Activated T-cell treated with anti-CD3 and anti-CD28 coated beads, Interleukin-2, amount 50 U/mL, for 72 hours (primary cell): ENCODE measurements at places on chromosomes 2 and 18. TPM values are rescaled to one million over a fixed set of nuclear protein-coding genes. Genes with fewer than 3 reads are reported as not detected.

DNA sequence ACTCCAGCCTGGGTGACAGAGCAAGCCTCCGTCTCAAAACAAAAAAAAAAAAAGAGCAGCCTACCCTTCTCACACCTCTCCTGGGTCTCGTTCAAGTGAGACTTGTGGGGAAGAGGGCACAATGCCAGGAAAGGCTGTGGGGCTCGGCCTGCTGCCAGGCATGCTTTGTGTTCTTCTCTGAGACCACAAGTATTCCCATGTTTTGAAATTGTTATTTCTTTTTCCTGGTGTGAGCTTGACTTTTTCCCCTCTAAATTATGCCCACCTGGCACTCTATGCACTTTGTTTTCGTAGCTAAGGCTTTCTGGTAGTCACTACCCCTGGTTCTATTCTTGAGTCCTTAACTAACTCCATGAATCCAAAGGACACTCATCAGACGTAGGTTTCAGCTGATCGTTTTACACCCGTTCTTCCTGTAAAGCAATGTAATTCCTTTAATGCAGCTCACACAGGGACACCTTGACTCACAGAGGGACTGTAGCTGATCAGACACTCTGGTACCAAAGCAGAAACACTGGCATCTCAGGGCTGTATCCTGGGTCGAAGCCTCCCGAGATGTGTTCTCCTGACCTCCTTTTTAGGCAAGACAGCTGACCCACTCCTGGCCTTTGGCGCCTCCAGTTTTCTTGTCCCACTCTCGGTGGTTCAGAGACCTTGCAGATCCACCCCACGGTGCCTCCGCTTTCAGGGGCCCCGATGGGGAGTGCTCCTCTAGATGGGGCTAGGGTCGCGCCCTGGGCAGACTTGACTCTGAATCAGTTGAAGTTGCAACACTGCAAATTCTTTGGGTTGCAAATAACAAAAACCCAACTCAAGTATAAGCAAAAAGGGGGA, 193.3 kb upstream of the AGAP1 start:
- H3K27ac ChIP-seq = no peak overlapping the region
- H3K4me1 ChIP-seq = no peaks in the 10 kb centered on the region
- peaks cover 12% of the 10 kb centered on the region for H3K27me3 ChIP-seq

DNA sequence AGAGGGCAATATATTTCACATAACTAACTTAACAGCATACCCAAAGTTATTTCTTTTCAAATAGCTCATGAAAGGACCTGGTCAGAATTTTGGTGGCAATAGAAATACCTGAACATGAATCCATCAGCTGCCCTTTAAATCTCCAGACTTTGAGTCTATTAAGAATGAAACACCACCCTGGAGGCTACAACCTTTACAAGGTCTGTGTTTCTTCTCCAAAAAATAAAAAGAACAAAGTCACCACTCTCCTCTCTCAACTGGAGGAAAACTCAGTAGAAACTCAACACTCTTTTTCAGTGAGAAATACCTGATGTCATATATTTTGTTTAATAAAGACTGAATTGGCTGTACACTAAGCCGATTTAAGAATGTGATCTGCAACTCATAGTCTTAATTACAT, 204.3 kb downstream of the AGPS start:
- H3K27me3 ChIP-seq = no peaks in the 10 kb centered on the region
- no peaks in the 10 kb centered on the region for H3K36me3 ChIP-seq
- no peaks in the 10 kb centered on the region for H3K4me1 ChIP-seq

- peaks cover 16% of the 10 kb centered on the region for H3K4me1 ChIP-seq
- no peak overlapping the region for H3K4me3 ChIP-seq
- peaks cover 32% of the 10 kb centered on the region for H3K27me3 ChIP-seq
- no peaks in the 10 kb centered on the region for H3K36me3 ChIP-seq
- H3K27ac ChIP-seq = no peak overlapping the region
- peak; percentile 3 for DNase-seq
Measured at GRCh38 chr2:46886268-46887027, 29.2 kb downstream of the MCFD2 start.

DNA sequence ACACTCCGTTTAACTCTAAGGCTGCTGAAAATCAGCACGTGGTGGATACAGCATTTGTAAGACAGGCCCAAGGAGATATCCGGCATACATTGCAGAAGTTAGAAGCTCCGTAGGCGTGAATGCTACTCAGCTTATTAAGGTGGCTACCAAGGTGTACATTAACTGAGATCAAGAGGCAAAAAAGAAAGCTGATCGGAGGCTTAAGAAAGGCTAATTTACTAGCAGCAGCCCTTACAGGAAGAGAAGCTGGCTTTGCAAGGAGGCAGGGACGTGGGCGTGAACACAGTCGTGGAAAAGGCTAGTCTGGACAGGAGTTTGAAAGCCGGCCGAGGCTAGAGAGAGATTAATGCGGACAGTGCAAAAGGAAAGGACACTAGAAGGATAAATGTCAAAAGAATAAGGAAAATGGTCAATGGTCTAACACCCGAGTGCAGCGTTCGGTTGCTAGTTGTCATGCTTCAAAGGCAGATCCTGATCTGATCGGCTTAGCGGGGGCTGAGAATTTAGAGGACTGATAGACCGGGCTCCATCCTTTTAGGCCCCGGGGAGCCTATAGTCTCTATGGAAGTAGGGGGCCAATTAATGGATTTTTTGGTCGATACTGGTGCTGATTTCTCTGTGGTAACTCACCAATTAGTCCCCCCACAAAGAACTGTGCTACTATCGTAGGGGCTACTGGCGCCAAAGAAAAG, 45.6 kb upstream of the SELENOI start:
- H3K4me1 ChIP-seq = no peaks in the 10 kb centered on the region
- H3K27ac ChIP-seq = no peak overlapping the region
- H3K27me3 ChIP-seq = no peaks in the 10 kb centered on the region
- DNase-seq = peak; percentile 3
- no peaks in the 10 kb centered on the region for H3K36me3 ChIP-seq
- no peak overlapping the region for H3K4me3 ChIP-seq

- H3K4me3 ChIP-seq = no peak overlapping the region
- H3K27ac ChIP-seq = peak overlapping the region; percentile 36
- peaks cover 23% of the 10 kb centered on the region for H3K4me1 ChIP-seq
Measured at GRCh38 chr2:32427672-32428610, 71.1 kb downstream of the BIRC6 start.

DNA sequence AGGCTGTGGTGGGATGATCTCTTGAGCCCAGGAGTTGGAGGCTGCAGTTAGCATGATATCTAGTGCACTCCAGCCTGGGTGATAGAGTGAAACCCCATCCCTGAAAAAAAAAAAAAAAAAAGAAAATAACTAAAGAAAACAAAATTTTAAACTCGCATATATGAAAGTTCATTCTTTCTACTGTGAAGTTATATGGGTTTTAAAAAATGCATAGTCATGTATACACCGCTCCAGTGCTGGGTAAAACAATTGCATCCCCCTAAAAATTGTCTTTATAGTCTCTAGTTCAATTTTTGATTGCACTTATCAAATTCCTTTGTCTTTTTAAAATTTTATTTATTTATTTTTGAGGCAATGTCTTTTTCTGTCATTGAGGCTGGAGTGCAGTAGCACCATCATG, 65.0 kb upstream of the ACYP2 start:
- no peak overlapping the region for H3K4me3 ChIP-seq
- H3K36me3 ChIP-seq = peaks cover 2% of the 10 kb centered on the region
- H3K27ac ChIP-seq = no peak overlapping the region
- H3K4me1 ChIP-seq = peaks cover 39% of the 10 kb centered on the region

DNA sequence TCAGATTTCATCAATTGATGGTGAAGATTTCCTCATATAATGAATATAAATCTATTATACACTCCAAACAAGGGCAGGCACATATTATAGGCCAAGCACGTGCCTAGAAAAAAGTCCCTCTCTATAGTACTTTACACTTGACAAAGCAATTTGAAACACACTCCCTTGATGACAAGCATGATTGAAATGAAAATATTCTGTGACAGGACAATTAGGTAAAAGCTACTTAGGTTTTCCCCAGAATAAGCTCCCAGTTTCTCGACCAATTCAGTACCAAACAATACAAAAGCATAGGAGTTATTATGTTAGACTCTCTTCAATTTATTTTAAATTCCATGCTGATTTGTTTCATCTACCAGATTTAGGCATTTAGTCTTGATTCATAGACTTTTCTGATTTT, 47.7 kb downstream of the CCDC68 start:
- no peaks in the 10 kb centered on the region for H3K36me3 ChIP-seq
- H3K27ac ChIP-seq = no peak overlapping the region

GRCh38 chr2:72204786-72205503, 57.3 kb upstream of the CYP26B1 start:
- no peak overlapping the region for H3K4me3 ChIP-seq
- H3K36me3 ChIP-seq = no peaks in the 10 kb centered on the region
- DNase-seq = no peak
- no peaks in the 10 kb centered on the region for H3K4me1 ChIP-seq
- no peaks in the 10 kb centered on the region for H3K27me3 ChIP-seq
- H3K27ac ChIP-seq = no peak overlapping the region

B3GNT7 gene
- total RNA-seq = 0.76 TPM
